Kidney tubule cell (primary cell): ENCODE measurements at places on chromosomes 12 and 14.
A peak's percentile ranks its signal among the peaks of the same experiment; 100 is the strongest.

- DNase-seq, result no peak
Measured at GRCh38 chr12:62214846-62215245, 45.4 kb upstream of the USP15 start.

- DNase-seq, result peak; percentile 11
Measured at GRCh38 chr12:109302358-109302757, 6.7 kb downstream of the FOXN4 start.

- DNase-seq, result no peak
Measured at GRCh38 chr12:100258127-100258526, 8.8 kb downstream of the DEPDC4 start.

DNA sequence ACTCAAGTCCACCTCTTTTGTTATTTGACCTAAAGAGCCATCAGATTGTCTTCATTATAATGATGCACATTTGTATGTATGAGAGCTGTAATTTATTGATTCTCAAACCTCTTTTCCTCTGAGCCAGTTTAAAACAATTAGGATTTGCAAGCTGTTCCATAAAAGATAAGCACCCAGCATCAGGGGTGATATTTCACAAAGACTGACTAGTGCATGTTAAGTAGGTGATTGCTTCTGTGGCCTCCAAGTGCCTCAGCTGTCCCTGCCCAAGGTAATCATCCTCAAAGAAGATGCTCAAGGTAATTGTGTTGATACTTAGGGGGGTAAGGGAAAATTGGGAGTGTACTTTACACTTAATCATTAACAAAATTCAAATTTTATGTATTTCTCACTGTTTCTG is 18.2 kb downstream of the CEP128 start:
- DNase-seq, result no peak

DNA sequence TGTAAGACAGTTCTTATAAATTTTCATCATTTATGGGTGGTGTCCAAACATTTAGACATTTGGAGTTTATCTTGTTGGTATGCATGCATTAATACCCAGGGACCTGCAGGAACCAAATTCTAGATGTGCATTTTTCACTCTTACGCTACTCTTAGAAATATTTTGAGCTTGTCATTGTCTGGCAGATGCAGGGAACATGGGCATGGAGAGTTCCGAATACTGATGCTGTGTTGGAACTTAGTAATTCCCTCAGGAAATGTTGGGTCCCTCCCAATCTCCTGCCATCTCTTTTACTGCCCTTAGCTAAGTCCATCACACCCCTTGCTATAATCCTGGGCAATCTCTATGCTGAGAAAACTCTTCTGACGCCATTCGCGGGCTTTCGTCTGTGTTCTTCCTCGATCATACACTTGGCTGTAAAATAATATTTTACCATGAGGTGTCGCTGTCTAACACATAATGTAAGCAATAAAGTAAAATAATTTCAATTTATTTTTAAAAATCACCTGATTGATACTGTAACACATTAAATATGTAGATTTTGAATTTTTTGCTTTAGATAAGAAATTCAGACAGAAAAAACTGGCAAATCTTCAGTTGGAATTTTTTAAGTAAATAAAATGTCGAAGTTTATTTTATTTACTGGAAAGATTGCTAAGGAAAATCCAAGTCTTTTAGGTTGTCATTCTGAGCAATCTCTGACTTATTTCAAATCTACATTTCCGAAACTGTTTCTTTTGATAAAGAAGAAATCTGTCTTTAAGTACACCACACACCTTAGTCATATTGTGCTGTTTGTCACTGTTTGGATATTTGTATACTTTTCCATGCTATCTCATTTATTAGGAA is 304.1 kb upstream of the SSTR1 start:
- DNase-seq, result peak; percentile 53

GRCh38 chr14:99320621-99321235 is 48.7 kb upstream of the BCL11B start:
- DNase-seq, result no peak

GRCh38 chr14:22556990-22557623 is 31.9 kb downstream of the DAD1 start:
- DNase-seq, result peak; percentile 80

GRCh38 chr14:93332397-93332852 is 411 bp downstream of the BTBD7 start:
- peak; percentile 66 for DNase-seq

- no peak for DNase-seq
Measured at GRCh38 chr12:98208816-98209215, 306.6 kb upstream of the TMPO start.

GRCh38 chr12:119642986-119643385 is 24.9 kb upstream of the PRKAB1 start:
- no peak for DNase-seq
